ENCODE measurements at places on chromosomes 3 and 15.
A peak's percentile ranks its signal among the peaks of the same experiment; 100 is the strongest.

DNA sequence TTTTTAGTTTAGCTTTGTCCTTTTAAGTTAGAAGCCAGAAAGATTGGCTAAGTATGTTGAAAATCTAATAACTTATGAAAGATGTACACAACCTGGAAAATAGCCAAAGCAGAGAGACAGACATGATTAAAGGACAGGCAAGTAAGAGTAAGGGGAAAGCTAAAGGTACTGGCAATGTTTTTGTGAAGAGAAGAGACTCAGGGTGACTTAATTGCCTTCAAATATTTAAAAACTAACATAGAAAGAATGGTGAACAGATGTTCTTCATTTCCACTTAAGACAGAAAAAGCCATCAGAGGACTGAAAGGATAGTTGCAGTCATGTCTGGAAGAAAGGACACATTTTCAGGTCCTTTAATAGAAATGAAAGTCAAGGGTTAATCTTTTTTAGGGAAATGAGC lies 68.8 kb downstream of the ZNF385D start:
- no peak for DNase-seq

GRCh38 chr3:159187232-159187631 lies 385.4 kb downstream of the MFSD1 start:
- no peak for DNase-seq

- no peak for DNase-seq
These were observed 15.6 kb upstream of the TLE3 start for GRCh38 chr15:70113304-70113700.

GRCh38 chr3:127457094-127457475 lies 133.4 kb downstream of the TPRA1 start:
- peak; percentile 65 for DNase-seq

DNA sequence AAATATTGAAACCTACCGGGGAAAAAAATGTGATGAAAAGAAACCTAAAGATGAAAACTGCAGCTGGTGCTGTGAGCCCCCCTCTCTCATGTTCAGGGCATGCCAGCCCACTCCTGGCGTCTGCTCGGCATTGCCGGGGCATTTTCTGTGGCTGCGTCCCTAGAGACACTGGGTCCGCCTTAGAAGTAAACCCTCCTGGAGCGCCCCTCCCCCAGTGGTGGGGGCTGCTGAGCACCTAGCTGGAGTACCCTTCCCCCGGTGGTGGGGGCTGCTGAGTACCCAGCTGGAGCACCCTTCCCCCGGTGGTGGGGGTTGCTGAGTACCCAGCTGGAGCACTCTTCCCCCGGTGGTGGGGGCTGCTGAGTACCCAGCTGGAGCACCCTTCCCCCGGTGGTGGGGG lies 24.5 kb upstream of the GABRA5 start:
- no peak for DNase-seq

GRCh38 chr15:60000113-60000823 lies 3.8 kb upstream of the FOXB1 start:
- no peak for DNase-seq

DNA sequence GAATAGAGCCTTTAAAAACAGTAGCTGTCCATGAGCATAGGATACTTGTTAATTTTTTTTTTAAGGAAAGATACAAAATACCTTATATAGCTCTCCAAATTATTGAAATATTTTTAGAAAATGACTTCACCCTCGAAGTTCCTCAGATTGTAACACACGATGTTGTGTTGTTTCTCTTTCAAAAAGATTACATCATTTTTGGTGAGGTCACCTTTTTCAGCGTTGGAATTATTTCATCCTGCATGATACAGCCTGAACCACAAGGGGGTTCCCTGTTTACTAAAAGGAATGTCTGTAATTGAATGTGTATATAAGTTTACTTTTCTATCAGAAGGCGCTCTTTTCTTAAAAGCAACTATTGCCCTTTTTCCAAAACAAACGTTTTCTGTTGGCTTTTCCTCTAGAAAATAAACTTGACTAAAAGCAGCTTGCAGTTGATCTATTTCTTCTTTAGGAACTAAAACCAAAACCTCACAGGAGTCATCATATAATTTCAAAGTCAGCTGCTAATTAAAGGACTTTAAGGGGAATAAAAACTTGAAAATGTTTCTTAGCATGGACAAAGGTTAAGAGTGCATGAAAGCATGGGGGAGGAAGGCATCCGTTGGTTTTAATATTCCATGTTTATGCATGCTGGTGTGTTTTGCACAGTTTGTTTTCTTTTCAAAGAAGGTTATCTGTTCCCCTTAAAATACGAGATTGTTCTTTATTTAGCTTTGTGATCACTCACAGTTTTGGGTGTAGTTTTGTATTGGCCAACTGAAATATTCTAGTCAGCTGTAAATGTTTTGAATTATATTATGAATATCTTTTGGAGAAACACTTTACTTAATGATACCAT lies 29.4 kb downstream of the LYSMD4 start:
- DNase-seq = peak; percentile 91

- DNase-seq = no peak
These were observed 15.3 kb downstream of the PIGB start for GRCh38 chr15:55334371-55334770.

DNA sequence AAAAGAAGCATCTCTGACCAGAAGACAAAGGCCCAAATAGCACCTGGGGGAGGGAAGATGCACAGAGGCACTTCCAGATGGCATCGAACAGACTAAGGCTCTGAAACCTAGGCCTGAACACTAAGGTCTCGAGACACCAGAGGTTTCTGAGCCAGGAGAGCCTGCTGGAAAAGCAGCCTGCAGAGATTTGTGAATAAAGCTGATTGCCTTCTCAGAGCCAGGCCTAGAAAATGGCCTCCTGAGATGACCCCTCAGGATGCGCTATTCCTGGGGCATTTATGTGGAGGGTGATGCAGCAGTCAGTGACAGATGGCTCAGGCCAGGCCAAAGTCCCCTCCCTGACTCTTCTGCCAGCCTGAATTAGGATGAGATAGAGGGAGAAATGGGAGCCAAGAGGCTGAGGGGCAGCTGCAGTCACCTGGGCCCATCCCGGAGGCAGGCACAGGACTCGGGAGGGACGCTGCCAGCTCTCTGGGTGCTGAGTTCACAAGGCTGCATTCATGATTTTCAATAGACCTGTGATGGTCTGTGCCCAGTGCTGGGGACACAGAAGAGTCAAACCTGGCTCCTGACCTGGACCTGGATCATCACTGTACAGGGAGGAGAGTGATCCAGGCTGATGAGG lies 6.9 kb downstream of the PRSS50 start:
- no peak for DNase-seq

DNA sequence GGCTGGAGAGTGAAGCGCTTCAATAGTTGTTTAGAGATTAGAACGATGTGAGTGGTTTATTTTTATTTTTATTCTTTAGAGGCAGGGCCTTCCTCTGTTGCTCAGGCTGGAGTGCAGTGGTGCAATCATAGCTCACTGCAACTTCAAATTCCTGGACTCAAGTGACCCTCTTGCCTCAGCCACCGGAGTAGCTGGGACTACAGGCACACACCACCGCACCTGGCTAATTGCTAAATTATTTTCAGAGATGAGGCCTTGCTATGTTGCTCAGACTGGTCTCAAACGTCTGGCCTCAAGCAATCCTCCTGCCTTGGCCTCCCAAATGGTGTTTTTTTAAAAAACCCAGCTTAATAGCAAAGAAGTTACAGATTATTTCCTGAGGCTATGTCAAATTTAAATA lies 29.0 kb downstream of the PPARG start:
- DNase-seq = no peak

DNA sequence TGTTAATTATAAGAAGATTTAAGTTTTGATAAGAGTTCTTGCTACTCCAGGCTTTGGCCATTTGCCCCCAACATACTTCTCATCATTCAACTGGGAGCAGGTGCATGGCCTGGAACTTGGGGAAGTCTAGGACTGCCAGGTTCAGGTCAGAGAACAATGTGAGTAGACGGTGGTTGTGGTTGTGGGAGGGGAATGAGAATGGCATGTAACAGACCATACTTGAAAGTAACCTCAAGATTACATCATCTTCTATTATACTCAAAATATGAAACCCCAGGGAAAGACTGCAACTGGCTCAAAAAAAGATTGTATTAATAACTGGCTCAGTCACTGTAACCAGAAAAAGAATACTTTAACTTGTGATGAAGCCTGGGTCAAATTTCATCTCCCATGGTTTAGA lies 364.9 kb upstream of the DPPA4 start:
- peak; percentile 79 for DNase-seq

GRCh38 chr3:125006291-125006731 lies 49.5 kb downstream of the HEG1 start:
- DNase-seq = no peak

DNA sequence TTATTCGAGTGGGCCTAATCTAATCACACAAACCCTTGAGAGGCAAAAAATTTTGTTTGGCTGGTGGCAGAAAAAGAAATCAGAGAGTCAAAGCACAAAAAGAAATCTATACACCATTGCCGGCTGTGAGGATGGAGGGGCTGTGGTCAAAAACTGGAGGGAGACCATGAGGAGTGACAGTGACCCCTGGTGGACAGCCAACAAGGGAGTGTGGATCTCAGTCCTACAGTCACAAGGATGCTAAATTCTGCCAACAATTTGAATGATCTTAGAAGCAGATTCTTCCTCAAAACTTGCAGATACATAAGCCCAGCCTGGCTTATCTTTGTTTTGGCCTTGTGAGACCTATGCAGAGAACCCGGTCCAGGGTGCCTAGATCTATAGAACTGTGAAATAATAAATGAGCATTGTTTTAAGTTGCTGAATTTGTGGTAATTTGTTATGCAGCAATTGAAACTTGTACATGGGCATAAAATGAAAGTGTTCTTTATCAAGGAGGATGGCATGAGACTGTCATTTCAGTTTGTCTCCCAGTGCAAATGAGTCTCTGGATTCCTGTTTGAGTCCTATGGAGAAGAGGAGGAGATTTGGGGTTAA lies 103.0 kb upstream of the ARHGEF26 start:
- DNase-seq = peak; percentile 37

DNA sequence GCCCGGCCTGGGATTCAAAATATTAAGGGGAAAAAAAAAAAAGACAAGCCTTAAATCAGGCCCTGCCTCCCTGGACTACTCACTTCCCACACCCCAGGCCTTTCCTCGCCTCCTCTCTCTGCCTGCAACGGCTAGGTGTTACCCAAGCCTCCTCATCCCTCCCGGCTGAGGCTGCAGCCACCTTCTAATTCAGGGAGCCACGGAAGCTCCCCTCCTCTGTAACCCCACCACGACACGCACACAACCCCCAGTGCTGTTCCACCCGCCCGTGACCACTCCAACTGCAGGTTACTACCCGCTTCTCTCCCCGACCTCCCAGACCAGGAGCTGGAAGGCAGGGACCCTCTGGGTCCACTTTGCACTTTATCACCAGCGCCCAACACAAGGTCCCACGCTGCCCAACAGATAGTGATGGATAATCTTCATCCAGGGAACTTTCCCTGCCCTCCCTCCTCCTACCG lies 936 bp downstream of the KIF7 start:
- DNase-seq = peak; percentile 60

DNA sequence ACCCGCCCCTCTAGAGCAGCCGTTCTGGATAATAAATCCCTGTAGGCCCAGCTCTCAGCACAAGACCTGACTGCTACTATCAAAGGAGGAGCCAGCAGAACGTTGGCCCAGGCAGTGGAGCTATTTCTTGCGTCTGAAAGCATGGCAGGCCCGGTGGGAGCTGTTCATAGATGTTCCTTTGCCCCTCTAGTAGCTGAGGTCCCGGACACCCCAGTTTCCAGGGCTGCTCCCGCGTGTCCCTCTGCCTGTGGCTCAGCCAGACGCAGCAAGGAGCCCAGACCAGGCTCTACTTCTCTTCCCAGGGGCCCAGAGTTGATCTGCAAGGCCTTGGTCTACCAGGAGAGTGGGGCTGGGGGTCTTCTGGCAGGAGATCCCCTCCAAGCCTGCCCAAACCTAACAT lies 76.1 kb downstream of the FAM174B start:
- no peak for DNase-seq

GRCh38 chr15:75455424-75455981 lies 4.0 kb upstream of the SIN3A start:
- peak; percentile 77 for DNase-seq

- DNase-seq = peak; percentile 1
These were observed 218.3 kb upstream of the LYSMD4 start for GRCh38 chr15:99951511-99951910.

- no peak for DNase-seq
These were observed 104.9 kb upstream of the ZBED2 start for GRCh38 chr3:111700054-111700453.

GRCh38 chr3:45546716-45547701 lies 47.5 kb upstream of the LIMD1 start:
- DNase-seq = no peak

DNA sequence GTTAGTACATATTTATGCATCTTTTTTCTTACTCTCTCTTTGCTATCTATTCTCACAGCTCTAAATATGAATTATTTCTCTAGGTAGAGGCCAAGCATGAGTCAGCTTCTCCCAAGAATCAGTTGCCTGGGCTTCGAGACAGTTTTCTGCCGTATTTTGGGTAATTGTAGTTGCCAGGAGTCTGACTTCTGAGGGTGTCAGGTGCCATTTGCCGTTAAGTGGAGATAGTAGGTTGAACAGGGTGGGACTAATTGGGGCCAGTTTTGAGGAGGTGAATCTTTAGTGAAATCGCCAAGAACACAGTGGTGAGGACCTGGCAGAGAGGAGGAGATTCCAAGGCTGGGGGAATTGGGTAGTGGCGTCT lies 7.8 kb upstream of the NRROS start:
- DNase-seq = no peak
